WTC11 (cell line): ENCODE measurements at places on chromosomes 1 and 21.
A peak's percentile ranks its signal among the peaks of the same experiment; 100 is the strongest.

- no peak for DNase-seq
Measured at GRCh38 chr1:90621986-90622385, 95.1 kb downstream of the BARHL2 start.

DNA sequence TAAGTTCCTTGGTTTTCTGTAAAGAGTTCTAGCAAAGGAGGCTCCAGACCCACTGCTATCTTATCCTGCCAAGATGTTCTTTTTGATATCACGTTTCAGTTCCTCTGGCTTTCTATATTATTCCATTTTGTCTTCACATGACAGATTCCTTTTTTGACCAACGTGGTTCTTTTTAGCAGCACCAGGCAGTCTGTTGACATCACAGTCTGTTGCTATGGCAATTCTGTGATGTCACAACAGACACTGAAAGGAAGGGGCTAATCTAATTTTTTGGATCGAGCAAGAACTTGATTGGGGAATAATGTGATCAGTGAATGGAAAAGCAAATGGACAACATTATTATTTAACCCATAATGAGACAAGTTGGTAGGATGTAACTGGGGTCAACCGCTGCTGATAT, 64.5 kb upstream of the GOLT1A start:
- DNase-seq, result no peak

GRCh38 chr1:31736675-31737074, 27.5 kb downstream of the ADGRB2 start:
- no peak for DNase-seq

DNA sequence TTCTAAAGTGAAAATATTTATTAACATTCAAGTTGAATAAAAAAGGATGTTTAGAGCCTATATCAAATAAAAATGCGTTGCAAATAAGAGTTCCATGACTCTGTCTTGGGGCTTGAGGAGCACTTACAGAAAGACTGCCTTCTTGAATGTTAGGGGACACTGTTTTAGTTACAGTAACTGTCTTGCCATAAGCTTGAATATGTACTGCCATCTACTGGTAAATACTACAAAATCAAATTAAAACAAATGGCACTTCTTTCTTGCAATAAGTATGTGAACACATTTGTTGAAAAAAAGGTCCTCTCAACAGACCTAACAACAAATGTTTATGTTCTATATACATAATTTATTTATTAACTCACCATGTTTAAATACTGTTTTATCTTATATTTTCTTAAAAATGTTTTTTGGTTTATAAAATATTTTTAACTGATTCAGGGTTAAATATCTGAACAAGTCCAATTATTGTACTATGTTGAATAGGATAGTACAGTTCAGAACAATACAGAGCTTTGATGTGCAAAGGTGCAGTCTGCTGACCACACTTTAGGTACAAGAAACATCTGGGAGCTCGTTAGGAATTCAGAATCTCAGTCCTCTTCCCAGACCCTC, 199.5 kb downstream of the LRRIQ3 start:
- DNase-seq, result no peak

DNA sequence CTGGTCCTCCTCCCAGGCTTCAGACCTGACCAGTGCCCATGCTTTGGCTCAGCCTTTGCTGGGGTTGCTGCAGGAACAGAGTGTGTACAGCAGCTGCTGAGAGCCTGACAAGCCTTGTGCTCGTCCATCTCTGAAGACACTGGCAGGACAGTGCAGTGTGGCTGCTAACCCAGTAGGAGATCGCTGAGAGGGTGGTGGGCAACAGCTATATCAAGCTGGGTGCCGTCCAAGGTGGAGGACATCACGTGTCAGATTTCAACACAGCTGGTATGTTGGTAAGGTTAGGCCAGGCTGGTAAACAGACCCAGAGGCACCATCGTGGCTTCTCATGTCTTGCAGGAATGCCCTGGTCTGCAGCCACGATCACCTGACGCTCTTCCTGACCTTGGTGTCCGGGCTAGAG, 17.9 kb upstream of the SLC25A34 start:
- no peak for DNase-seq

- DNase-seq, result no peak
Measured at GRCh38 chr1:230273141-230273710, 152.9 kb downstream of the PGBD5 start.

- DNase-seq, result no peak
Measured at GRCh38 chr1:22413799-22414198, 37.9 kb upstream of the ZBTB40 start.

GRCh38 chr1:7403265-7404045, 367.6 kb upstream of the VAMP3 start:
- no peak for DNase-seq

- no peak for DNase-seq
Measured at GRCh38 chr1:180586671-180587155, 27.9 kb downstream of the OVAAL start.

DNA sequence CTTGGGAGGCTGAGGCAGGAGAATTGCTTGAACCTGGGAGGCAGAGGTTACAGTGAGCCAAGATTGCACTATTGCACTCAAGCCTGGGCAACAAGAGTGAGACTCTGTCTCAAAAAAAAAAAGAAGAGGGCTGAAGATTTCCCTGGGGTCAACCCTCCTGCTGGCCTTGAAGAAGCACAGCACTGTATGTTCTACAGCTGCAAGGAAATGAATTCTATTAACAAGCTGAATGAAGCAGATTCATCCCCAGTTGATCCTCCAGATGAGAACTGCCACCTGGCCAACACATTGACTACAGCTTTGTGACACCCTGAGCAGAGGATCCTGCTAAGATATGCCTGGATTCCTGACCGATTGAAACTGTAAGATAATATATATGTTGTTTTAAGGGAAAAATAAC, 129.5 kb downstream of the ADSS2 start:
- no peak for DNase-seq

- DNase-seq, result no peak
Measured at GRCh38 chr1:169086603-169087455, 19.7 kb upstream of the ATP1B1 start.

- DNase-seq, result peak; percentile 16
Measured at GRCh38 chr1:66251546-66251945, 282.4 kb upstream of the SGIP1 start.

DNA sequence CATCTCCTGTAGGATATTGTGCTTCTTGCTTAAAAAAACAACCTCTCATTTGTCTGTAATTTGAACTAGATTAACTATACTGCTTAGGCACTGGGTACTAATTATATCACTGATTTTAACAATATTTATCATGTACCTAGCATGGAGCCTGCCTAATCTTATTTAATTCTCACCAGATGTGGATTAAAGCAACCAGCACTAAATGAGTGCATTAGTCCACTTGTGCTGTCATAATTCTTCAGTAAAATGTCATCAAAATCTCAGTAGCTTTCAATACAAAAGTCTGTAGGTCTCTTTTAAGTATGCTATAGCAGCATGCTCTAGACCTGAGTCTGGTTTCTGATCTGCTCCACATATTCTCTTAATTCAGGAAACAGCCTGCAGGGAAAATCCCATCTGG, 368.1 kb downstream of the NCAM2 start:
- DNase-seq, result no peak

GRCh38 chr1:13830616-13831280, 130.8 kb downstream of the PRDM2 start:
- no peak for DNase-seq

DNA sequence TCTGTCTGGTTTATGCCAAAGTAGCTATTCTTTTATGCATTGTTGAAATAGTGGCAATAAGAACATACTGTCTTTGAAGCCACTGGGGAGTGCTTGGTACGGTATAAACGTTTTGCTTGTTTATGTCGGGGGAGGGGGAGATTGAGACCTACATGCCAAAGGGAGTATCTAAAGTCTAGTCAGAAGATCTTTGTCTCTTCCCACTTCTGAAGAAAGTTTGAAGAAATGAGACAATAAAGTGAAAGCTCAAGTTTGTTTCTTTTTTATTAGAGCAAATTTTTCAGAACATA, 6.8 kb downstream of the AKIRIN1 start:
- DNase-seq, result no peak

DNA sequence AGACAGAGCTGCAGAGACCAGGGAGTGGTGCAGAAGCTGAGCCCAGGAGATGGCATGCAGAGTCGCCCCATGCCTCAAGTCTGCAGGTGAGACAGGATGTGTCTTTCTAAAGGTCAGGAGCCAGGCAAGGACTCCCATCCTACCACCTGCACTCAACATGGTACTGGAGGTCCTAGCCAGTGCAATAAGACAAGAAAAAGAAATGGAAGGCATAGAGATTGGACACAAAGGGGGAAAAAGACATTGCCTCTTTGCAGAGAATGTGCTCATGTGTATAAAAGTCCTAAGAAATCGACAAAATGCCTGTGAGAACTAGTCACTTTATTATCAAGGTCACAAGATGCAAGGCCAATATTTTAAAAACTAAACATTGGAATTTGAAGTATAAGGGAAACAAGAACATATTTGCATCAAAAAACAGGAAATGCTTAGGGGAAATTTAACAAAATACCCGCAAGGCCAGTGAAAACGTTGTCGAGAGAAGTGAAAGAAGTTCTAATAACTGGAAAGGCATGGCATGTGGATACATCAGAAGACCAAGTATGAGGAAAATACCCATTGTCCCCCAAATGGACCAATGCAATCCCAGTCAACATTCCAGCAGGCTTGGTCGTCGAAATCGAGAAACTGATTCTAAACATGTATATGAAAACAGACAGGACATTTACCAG, 13.2 kb upstream of the PRXL2B start:
- DNase-seq, result no peak

- peak; percentile 89 for DNase-seq
Measured at GRCh38 chr1:16078925-16079656, 5.6 kb upstream of the FAM131C start.

- peak; percentile 41 for DNase-seq
Measured at GRCh38 chr1:23394684-23395083, 25.0 kb upstream of the ZNF436 start.

DNA sequence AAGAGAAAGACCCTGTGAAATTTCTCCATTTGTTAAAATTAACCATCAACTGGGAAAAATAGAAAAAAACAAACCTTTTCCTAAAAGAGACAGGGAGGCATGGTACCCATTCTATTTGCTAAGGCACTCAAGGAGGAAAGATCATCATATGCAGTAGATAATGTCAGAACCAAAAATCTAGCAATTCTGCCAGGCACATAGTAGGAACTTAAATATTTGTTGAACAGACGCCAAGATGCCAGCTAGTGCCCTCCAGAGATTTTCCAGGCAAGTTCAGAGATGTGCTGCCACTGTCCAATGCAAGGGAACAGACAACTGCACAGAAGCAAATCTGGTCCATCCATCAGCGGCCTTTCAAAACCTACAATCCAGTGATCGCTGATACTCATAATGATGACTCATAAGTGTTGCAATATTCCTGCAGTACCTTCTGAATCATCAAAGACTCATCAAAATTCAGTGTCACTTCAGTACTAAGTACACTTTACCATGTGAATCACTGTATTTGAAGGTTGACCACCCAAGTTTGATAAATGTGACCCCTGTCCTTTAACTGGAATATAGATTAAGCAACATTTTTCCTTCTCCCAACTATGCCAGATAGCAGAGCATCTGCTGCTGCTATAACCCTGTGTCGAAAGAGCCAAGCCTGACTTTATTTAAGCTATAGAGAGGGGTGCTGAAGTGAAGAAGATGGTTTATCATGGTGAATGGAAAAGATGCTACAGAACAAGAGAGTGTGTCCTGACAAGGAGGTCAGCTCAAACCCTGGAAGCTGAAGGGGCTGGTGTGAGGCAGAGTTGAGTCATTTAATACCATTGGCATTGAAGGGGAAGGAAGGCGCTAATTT, 99.1 kb downstream of the MT1HL1 start:
- no peak for DNase-seq

DNA sequence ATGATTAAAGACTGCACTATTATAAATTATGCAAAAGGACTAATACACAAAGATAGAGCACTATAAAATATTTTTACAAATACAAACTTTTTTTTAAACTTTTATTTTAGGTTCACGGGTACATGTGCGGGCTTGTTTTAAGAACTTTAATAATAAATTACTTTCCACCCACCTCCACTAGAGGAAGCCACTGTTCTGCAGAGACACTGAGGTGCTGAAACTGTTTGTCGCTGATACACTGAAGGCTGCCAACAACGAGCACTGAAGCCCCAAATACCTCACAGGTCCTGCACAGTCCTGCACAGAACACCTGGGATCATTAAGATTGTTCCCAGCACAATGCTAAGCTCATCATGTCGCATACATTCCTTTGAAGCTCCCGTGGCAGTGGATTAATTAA, 19.9 kb downstream of the COA6 start:
- DNase-seq, result no peak

- DNase-seq, result no peak
Measured at GRCh38 chr1:67708606-67709005, 23.6 kb downstream of the GADD45A start.

- no peak for DNase-seq
Measured at GRCh38 chr21:29163341-29164115, 33.1 kb downstream of the MAP3K7CL start.

GRCh38 chr21:28240586-28240985, 752.1 kb downstream of the LTN1 start:
- no peak for DNase-seq

DNA sequence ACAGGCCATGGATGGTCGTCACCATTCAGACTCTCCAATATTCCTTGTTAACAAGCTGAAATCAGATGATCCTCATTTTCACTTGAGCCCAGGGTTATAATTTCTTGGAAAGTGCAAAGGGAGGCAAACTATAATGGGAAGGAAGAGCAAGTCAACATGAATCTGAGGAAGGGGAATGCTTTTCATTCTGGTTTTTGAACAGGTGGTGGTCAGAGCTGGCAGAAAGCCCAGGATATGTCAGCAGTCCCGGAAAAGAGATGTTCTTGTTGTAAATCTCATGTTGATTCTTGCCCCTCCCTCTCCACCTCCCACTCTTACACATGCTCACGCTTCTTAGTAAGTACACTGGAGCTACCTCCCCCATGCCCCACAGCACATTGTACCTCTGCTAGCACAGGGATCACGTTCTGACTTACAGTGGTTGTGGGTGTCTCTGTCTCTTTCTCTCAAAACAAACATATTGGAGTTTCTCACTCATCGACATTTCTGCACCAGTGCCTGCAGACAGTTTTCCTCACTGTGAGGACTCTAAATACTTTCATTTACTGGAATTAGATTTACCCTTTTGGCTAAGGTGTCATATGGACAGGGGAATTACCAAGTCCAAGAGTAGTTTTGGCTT, 77.6 kb downstream of the XCL2 start:
- DNase-seq, result no peak

GRCh38 chr1:153217212-153217611, at the start of gene PRR9:
TSS of gene PRR9 (plus strand) at chr1:153217584. CDS start at chr1:153218145, 561 bp downstream.
- DNase-seq, result no peak

- DNase-seq, result peak; percentile 51
Measured at GRCh38 chr21:36388835-36389234, 3.6 kb downstream of the CHAF1B start.

GRCh38 chr1:163668472-163668871, 346.7 kb downstream of the NUF2 start:
- no peak for DNase-seq

DNA sequence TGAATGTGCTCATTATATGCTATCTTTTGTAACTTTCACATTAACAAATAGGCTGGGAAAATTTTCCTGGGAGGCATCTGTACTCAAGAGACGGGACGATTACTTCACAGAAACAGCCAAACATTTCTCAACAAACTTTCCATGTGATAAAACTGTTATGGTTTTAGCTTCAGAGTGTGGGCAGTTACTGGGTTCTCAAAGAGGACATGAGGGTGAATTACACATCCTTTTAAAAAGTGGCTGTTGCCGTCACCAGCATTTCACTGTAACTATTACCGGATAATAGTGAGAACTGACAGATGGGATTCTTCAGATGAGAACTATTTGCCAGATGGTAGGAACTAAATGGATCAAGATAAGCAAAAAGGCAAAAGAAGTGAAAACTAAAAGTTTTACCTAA, 109.1 kb downstream of the APP start:
- no peak for DNase-seq

- no peak for DNase-seq
Measured at GRCh38 chr1:156602557-156602993, 1.3 kb upstream of the GPATCH4 start.

GRCh38 chr1:37177230-37177864, 143.0 kb upstream of the GRIK3 start:
- DNase-seq, result peak; percentile 69
